ENCODE measurements at places on chromosomes 5 and 9. TPM values are rescaled to one million over a fixed set of nuclear protein-coding genes. Genes with fewer than 3 reads are reported as not detected.

AQP7 gene
- total RNA-seq = not detected

FABP6 gene
- not detected for total RNA-seq

TTC39B gene
- 1.6 TPM for total RNA-seq

TAS2R1 gene
- total RNA-seq = 0.76 TPM

OBP2B gene
- not detected for total RNA-seq

SAP30L gene
- total RNA-seq = 22.9 TPM

PCDHGA4 gene
- 1.5 TPM for total RNA-seq

Data from placental epithelial cell (primary cell).